Muscle of back (tissue), 13 donors: ENCODE measurements at places on chromosomes 13 and 19.

DNA sequence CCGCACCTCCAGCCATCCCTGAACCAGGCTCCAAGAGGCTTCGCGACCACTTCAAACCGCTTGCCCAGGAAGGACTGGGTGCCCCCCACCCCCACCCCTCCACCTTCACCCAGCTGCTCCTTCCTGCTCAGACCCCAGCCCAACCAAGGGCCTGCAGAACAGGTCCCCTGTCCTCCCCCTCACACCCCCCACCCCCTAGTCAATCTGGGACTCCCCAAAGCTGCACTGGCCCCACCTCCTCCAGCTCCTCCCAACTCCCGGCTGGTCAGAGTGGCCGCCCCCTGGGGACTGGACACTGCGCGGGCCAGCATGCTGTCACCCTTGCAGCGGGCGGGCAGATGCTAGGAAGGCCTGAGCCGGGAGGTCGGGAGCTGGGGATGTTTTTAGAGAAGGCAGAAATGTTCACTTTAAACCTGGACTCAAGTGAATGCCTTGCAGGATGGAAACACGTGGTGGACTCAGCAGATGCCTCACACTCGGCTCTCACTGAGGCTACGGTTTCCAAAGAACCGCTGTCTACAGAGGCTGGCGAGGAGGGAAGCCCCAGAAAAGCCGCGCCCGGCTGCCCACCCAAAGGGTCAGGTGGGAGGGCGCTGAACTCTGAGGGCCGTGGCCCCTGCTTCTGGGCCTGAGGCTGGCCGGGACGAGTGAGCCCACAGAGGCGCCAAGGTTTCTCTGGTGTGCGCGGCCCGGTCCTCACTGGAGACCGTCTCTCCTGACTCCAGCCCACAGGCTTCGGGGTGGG is 8.0 kb downstream of the RPL36 start:
- no peak for DNase-seq

DNA sequence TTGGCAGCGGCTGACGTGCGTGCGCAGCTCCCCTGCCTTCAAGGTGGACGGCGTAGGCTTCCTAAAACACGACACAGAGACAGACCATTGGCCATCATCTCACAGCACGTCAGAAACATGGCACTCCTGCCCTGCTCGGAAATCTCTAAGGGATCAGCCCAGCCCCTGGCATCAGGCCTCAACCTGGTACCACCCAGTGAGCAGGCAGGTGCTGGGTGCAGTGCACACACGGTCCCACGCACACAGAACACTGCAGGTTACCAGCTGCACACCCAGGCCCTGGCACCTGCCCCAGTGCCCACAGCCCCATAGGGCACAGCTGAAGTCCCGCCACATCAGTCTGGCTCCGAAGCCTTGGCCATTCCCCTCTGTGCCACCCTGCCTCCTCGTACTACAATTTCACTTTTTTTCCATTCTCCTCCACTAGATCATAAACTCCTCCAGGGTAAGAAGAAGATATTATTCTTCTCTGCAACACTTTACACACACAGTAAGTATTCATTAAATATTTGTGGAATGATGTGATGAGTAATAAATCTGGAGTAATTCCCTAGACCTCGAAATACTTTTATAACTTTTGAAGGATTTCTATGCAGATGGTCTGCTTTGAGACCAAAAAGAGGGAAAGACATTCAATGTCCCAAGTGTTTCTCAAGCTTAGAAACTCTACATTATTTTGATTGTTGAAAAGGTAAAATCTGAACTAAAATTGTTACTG is 156.4 kb downstream of the COL4A1 start:
- DNase-seq, result no peak

- DNase-seq, result no peak
Measured at GRCh38 chr13:29561918-29562317, 33.6 kb downstream of the SLC7A1 start.

DNA sequence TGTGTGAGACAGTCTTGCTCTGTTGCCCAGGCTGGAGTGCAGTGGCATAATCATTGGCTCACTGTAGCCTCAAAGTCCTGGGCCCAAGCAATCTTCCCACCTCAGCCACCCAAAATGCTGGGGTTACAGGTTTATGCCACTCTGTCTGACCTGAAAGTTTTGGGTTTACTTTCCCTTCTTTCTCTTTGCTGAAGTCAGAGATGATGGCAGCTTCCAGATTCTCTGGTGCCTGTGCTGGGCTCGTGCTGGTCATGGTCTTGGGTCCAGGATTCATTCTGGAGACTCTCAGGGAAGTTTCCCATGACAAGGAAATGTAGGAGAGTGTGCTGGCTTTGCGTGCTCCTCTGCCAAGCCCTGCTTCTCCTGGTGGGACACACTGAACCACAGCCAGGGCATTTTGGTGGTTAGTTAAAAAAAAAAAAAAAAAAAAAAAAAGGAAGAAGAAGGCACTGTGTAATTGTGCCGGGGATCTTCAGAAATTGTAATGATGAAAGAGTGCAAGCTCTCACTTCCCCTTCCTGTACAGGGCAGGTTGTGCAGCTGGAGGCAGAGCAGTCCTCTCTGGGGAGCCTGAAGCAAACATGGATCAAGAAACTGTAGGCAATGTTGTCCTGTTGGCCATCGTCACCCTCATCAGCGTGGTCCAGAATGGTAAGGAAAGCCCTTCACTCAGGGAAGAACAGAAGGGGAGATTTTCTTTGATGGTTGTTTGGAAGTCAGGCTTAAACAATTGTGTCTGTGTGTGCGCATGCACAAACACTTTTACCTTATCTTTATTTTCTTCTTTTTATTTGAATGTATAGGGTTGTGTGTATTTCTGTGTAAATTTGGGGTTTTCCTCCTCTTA is at the start of gene ALOX5AP:
TSS of gene ALOX5AP (plus strand) at position 519 of the 847 bp plus-strand sequence. CDS start at position 582, 63 bp downstream.
- no peak for DNase-seq

DNA sequence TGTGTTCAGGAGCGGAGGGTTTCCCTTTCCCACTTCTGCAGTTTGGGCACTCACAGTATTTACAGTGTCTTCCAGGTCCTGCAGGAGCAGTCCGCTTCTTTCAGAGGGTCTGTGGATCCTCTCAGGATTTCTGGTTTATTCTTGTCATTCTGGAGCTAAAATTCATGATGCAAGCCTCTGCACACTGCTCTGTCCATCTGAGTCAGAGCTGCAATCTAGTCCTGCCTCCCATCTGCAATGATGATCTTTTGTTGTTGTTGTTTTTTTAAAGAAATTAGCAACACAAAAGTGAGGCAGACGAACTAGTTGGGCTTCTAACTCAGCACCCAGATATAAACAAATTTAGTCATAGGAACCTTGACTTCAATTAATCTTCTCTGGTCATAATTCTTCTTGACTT is 86.5 kb downstream of the DLEU7 start:
- no peak for DNase-seq

- peak; percentile 27 for DNase-seq
Measured at GRCh38 chr13:73879346-73880015, 254.7 kb downstream of the KLF12 start.

GRCh38 chr19:406135-406781 is 2.7 kb downstream of the C2CD4C start:
- DNase-seq, result no peak

DNA sequence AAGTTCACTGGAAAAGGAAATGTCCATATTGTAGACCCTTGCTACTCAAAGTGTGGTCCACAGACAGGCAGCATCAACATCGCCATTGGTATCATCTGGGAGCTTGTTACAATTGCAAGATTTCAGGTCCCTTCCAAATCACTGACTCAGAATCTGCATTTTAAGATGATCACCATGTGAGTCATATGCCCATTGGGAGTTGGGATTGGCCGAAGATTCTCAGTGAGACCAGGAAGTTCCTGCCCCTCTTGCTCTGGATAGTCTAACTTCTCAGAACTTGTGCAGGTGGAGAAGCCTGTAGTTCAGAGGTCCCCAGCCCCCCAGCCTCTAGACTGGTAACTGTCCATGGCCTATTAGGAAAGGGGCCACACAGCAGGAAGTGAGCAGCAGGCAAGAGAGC is 48.9 kb upstream of the URAD start:
- DNase-seq, result no peak

DNA sequence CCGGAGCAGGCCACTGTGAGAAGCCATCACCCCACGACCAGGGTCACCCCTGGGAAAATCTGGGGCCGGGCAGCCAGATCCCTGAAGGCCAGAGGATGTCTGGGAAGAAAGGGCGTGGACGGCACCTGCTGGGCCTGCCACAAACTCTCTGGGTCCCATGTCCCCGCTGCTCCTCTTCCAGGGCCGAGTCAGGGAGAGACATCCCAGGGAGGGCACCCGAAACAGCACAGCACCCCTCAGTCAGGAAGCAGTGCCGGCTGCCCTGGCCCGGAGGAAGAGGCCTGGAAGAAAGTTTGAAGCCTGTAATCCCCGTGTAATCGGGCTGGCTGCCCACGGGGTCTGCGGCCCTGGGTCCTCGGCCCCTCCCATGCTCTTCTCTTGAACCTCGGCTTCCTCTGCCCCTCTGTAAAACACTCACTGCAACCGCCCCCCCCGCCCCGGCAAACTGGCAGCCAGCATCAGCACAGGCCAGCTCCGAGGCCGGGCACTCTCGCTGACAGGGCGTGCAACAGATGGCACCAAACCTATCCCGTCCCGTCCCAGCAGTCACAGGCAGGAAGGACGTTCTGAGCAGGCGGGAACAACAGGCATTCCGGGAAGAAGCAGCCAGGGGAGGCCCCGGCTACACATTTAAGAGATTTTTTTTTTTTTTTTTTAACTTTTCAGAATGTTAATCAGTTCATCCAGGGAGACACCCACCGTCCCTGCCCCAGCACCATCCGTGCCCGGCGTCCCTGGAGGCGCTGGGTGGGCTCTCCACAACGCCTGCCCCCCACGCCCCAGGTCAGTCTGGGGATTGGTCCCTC is 1.5 kb downstream of the SBNO2 start:
- peak; percentile 81 for DNase-seq

DNA sequence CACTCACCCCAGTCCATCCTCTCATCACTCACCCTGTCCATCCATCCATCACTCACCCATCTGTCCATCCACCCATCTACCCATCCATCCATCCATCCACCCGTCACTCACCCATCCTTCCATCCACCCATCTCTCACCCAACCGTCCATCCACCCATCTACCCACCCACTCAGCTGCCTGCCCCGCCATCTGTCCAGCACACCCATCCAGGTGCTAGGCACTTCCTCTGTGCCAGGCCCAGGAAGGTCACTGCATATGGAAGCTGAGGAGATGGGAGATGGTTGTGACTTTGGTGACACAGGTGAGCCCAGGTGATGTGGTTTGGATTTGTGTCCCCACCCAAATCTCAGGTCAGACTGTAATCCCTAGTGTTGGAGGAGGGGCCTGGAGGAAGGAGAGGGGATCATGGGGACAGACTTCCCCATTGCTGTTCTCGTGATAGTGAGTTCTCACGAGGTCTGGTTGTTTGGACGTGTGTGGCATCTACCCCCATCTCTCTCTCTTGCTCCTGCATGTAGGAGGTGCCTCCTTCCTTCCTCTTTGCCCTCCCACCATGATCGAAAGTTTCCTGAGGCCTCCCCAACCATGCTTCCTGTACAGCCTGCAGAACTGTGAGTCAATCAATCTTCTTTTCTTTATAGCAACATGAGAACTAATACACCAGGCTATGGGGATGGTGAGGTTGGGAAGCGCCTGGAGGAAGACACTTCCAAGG is 15.9 kb upstream of the C13orf46 start:
- no peak for DNase-seq

DNA sequence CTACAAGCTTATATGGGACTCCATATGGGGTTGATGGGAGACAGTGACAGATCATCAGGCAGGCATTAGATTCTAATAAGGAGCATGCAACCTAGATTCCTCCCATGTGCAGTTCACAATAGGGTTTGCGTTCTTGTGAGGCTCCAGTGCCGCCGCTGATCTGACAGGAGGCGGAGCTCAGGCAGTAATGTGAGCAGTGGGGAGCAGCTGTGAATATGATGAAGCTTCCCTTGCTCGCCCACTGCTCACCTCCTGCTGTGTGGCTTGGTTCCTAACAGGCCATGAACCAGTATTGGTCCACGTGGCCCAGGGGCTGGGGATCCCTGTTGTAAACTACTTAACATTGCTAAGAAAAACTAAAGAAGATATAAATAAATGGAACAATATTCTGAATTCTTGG is 378.4 kb downstream of the KCNRG start:
- DNase-seq, result peak; percentile 27

DNA sequence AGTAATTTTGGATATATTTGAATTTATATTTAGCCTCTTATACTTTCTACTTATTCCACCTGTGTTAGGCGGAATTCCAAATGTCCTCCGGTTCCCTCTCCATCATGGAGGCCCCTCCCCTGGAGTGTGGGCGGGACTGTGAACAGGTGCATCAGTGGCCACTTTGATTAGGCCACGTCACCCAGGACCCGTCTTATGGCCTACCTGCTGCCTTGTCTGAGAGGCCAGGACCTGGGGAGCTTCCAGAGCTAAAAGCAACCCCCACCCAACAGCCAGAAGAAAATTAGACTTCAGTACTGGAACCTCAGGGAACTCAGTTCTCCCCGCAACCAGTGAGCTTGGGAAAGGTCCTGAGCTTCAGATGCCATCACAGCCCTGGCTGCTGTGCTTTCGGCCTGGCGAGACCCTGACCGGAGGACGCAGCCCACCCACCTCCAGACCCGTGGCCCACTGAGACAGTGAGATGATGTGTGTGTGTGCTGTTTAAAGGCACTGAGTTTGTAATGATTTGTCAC is 200.2 kb upstream of the SOX1 start:
- DNase-seq, result no peak

DNA sequence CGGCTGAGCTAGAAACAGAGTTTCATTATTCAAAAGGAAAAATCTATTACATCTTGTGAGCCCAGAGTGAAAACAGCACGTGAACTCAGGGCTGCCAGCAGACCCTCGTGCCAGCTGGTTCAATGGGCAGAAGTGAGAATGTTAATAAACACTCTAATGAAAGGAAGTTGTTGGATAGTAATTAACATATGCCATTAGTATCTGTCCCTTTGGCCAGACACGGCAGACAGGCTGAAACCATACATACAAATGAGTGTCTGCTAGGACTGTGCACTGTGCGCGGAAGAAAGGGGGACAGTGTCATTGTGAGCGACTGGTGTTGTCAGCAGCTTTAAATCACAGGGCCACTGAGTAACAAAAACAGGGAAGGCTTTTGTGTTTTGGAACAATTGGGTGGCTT is 121.9 kb upstream of the TSC22D1 start:
- no peak for DNase-seq

GRCh38 chr19:2453431-2454025 is 3.2 kb downstream of the LMNB2 start:
- DNase-seq, result no peak

- DNase-seq, result no peak
Measured at GRCh38 chr13:42798118-42798517, 16.7 kb downstream of the FAM216B start.
